ENCODE measurements at places on chromosomes 7 and 10. TPM values are rescaled to one million over a fixed set of nuclear protein-coding genes. Genes with fewer than 3 reads are reported as not detected.

Gene AMZ1
- 0.16 TPM for total RNA-seq

Gene ACSM6
- total RNA-seq, result not detected

DNA sequence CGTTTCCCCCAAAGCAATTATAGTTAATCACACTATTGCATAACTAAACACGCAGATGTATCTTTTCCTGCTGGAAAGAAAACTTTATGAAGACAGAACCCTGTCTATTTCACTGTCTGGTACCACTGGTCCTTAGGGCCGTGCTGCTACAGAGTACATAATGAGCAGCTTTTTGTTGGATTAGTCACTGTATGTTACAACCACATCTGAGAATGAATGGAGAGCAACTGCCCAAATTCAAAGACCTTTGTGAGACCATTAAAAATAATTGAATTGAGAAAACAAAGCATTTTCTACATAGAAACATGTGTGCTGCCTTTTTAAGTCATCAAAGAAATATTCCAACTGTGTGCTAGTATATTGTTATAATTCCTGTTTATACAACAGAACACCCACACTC, 111.3 kb upstream of the SORCS1 start:
- DNase-seq, result no peak

GRCh38 chr7:131610007-131610406, 53.6 kb upstream of the PODXL start:
- DNase-seq, result no peak

Data from breast epithelium (tissue), 4 donors.